GM23248 (cell line): ENCODE measurements at places on chromosomes 5 and 9. TPM values are rescaled to one million over a fixed set of nuclear protein-coding genes. Genes with fewer than 3 reads are reported as not detected.

GRCh38 chr5:5340206-5340729 is 82.2 kb upstream of the ICE1 start:
- peak; percentile 97 for DNase-seq
- H3K27me3 ChIP-seq: no peaks in the 10 kb centered on the region
- H3K4me3 ChIP-seq: peak overlapping the region; percentile 39
- no peaks in the 10 kb centered on the region for H3K36me3 ChIP-seq
- H3K27ac ChIP-seq: peak overlapping the region; percentile 73
- peaks cover 47% of the 10 kb centered on the region for H3K4me1 ChIP-seq

DNA sequence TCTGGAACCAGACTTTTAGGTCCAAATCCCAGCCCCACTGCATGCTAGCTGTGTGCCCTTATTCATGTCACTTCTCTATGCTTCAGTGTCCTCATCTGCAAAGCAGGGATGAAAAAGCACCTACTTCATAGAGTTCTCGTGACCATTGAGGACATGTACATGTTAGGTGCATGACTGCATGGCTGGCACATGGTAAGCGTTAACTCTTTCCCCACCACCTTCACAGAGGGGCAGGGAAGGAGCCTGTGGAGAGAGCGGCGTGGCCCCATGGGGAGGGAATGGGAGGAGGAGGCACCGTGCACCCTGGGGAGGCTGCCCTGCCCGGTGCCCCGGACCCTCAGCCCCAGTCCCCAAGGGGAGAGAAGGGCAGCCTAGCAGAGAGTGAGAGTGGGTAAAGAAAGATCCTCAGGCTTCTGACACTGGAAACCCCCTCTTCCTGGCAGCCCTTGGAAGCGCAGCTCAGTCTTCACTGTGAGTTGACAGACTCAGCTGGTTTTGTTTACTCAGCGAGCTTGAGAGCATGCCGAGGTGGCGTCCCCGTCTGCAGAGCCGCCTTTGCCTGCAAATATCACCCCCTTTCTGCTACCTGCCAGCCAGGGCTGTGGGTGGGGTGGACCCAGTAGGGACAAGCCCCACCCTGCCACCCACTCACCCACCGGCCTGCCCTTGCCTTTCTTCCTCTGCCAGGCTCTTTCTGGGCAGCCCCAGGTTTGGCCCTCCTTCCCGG is 10.6 kb upstream of the ANGPTL2 start:
- DNase-seq: peak; percentile 74
- H3K27me3 ChIP-seq: no peaks in the 10 kb centered on the region
- H3K36me3 ChIP-seq: no peaks in the 10 kb centered on the region

GRCh38 chr5:100693481-100693880 is 158.3 kb downstream of the FAM174A start:
- H3K27ac ChIP-seq: no peak overlapping the region
- H3K4me3 ChIP-seq: no peak overlapping the region
- peaks cover 19% of the 10 kb centered on the region for H3K4me1 ChIP-seq
- DNase-seq: no peak

- H3K36me3 ChIP-seq: no peaks in the 10 kb centered on the region
- no peak overlapping the region for H3K27ac ChIP-seq
- no peak overlapping the region for H3K4me3 ChIP-seq
- DNase-seq: no peak
- no peaks in the 10 kb centered on the region for H3K4me1 ChIP-seq
- no peaks in the 10 kb centered on the region; the same call in 1 of the 2 replicates for H3K27me3 ChIP-seq
These were observed 24.9 kb downstream of the PITX1 start for GRCh38 chr5:135008981-135009735.

GRCh38 chr5:126732716-126733115 is 44.2 kb upstream of the LMNB1 start:
- no peak overlapping the region for H3K4me3 ChIP-seq
- H3K36me3 ChIP-seq: no peaks in the 10 kb centered on the region
- no peak overlapping the region for H3K27ac ChIP-seq
- H3K4me1 ChIP-seq: 0 out of 2 replicates have a peak, but pooled peaks cover 5% of the 10 kb centered on the region
- no peak for DNase-seq
- peaks cover 8% of the 10 kb centered on the region for H3K27me3 ChIP-seq

The CCNJL gene
- 0.43 TPM in 1 of 2 replicates, not detected in the other for total RNA-seq

GRCh38 chr5:99334936-99335335 is 406.1 kb upstream of the CHD1 start:
- H3K27me3 ChIP-seq: no peaks in the 10 kb centered on the region
- H3K4me1 ChIP-seq: no peaks in the 10 kb centered on the region
- no peak overlapping the region for H3K4me3 ChIP-seq
- H3K36me3 ChIP-seq: no peaks in the 10 kb centered on the region

The DOK3 gene
- 0.25 and 0.97 TPM in 2 replicates for total RNA-seq

DNA sequence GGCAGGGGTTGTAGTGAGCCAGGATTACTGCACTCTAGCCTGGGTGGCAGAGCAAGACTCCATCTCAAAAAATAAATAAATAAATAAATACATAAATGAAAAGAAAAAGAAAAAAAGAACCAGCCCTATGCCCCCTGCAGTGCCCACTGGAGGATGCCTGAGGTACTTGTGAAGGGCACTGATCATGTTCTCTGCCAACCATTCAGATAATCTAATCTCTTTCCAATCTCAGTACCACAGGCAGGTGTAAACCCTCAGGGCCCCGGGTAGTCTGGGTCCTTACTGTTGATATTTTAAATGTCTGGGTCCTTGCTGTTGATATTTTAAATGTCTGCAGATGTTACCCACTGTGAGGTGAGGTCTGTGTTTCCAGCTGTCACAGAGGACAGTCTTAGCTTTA is 321.8 kb upstream of the ADCY2 start:
- no peak for DNase-seq
- no peaks in the 10 kb centered on the region for H3K36me3 ChIP-seq
- no peaks in the 10 kb centered on the region for H3K4me1 ChIP-seq
- no peaks in the 10 kb centered on the region for H3K27me3 ChIP-seq
- H3K4me3 ChIP-seq: no peak overlapping the region

- DNase-seq: no peak
- no peak overlapping the region for H3K4me3 ChIP-seq
- H3K4me1 ChIP-seq: no peaks in the 10 kb centered on the region
- H3K27me3 ChIP-seq: no peaks in the 10 kb centered on the region
- no peak overlapping the region for H3K27ac ChIP-seq
These were observed 450.1 kb downstream of the PLK2 start for GRCh38 chr5:58009754-58010153.

GRCh38 chr9:134554373-134555093 is 87.1 kb upstream of the COL5A1 start:
- no peak overlapping the region for H3K4me3 ChIP-seq
- no peak overlapping the region for H3K27ac ChIP-seq
- no peaks in the 10 kb centered on the region for H3K36me3 ChIP-seq
- no peaks in the 10 kb centered on the region for H3K27me3 ChIP-seq

DNA sequence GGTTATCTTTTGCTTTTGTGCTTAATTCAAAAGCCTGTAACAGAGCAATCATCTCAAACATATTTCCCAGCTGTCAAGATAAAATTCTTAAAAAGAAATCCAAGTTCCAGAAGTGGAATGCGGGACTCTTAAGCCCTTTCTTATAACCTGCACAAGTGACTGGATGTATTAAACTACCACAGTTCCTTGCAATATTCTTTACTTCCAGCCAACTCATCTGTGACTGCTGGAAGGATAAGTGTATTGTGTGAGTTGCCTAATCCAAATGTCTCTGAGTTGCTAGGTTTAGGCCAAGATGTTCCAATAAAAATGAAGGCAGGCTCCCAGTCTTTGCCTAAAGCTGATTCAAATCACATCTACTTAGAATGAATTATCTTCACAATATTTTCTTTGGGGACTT is 159.2 kb upstream of the SLC24A2 start:
- DNase-seq: no peak
- no peaks in the 10 kb centered on the region for H3K4me1 ChIP-seq
- H3K27me3 ChIP-seq: peaks cover 34% of the 10 kb centered on the region; the same call in 1 of the 2 replicates

GRCh38 chr5:163475411-163475810 is 15.0 kb downstream of the HMMR start:
- peaks cover 13% of the 10 kb centered on the region for H3K4me1 ChIP-seq
- H3K36me3 ChIP-seq: no peaks in the 10 kb centered on the region
- no peak overlapping the region for H3K4me3 ChIP-seq
- no peaks in the 10 kb centered on the region for H3K27me3 ChIP-seq
- no peak overlapping the region for H3K27ac ChIP-seq

The SURF2 gene
- 6.3 and 14.8 TPM in 2 replicates for total RNA-seq

The GZMA gene
- total RNA-seq: not detected in 2 replicates

DNA sequence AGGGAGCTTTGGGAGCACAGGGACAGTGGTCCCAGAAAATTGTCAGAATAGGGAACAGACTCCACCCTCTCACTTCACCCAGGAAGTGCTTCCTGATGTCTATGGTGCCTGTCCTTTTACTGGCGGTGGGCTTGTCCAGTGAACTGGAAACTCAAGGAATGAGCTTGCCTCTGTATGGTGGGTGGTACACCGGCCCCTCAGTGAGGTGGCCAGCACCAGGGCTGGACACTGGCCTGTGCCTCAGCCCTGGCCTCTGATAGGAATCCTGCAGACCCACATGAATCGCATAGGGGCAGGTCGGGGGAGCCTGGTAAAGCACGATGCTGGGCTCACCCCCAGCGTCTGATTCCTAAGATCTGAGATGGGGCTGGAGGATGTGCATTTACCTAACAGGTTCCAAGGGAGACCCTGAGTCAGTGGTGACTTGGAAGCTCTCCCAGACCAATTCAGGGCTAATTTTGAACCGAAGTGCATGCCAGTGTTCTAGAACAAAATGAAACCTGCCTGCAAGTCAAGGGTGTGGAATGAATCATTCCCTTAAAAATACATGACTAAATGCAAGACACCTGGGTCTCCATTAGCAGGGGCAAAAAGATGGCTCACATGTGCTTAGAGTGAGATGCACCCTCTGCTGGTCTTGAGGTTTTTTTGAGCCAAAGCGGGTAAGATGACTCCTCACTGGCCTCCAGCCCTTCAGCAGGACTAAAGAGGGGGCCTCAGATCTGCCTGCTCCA is 178.3 kb downstream of the HSPA4 start:
- H3K27me3 ChIP-seq: peaks cover 13% of the 10 kb centered on the region; the same call in 1 of the 2 replicates
- H3K4me3 ChIP-seq: no peak overlapping the region
- no peak overlapping the region for H3K27ac ChIP-seq
- no peaks in the 10 kb centered on the region for H3K36me3 ChIP-seq

DNA sequence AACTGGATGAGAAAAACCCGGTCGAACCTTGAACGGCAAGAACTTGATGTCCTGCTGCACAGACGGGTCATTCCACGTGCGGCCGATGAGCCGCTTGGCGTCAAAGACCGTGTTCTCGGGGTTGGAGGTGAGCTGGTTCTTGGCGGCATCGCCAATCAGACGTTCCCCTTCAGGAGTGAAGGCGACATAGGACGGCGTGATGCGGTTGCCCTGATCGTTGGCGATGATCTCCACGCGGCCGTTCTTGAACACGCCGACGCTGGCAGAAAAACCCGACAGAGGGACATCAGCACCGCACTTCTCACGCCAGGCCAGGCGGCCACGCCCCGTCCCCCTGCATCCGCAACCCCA is 519 bp downstream of the HSPA5 start:
- DNase-seq: peak; percentile 66
- no peaks in the 10 kb centered on the region for H3K27me3 ChIP-seq
- H3K4me1 ChIP-seq: peaks cover 59% of the 10 kb centered on the region
- H3K27ac ChIP-seq: peak overlapping the region; percentile 97

GRCh38 chr9:34396276-34397214 is 19.8 kb upstream of the MYORG start:
- no peaks in the 10 kb centered on the region for H3K36me3 ChIP-seq
- no peak for DNase-seq
- no peak overlapping the region for H3K4me3 ChIP-seq
- no peaks in the 10 kb centered on the region for H3K4me1 ChIP-seq

DNA sequence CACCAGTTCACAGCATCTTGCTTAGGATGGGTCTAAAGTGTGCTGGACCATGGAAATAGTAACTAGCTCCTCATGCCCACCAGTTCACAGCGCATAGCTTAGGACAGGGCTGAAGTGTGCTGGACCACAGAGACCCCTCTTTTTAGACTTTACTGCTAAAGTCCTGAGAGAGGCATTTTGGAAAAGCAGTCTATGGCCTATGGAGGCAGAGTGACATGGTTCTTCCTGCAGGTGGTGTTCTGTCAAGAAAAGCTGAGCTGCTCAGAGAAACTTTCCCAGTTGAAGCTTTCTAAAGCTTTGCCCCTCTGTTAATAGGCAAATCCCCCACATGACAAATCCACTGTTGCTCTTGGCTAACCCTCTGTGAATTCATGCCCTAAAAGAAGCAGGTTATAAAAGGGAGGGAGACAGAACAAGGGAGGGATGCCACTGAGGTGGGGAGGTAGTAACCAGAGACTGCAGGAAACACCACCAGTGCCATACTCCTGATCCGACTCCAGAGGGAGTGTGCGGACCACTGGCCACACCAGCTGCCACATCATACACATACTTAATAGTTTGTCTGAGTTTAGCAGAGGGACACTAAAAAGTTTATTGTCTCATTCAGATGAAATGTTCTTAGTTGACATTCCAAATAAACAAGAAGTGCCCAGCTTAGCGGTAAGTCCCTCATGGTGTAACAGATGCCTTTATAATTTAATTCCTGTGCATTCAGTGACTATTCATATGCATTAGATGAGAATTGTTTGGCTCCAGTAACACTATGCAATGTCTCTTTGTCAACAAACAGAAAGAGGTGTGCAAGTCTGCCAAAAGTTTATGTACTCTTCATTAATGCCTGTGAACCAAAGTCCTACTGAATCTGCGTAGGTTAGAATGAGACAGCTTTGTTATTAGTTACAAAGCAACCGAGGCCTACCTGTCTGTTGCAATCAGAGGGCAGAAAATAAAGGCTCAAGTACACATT is 236.2 kb upstream of the NFIL3 start:
- H3K27me3 ChIP-seq: no peaks in the 10 kb centered on the region
- H3K36me3 ChIP-seq: no peaks in the 10 kb centered on the region
- DNase-seq: peak; percentile 43
- H3K4me1 ChIP-seq: no peaks in the 10 kb centered on the region
- no peak overlapping the region for H3K4me3 ChIP-seq
- no peak overlapping the region for H3K27ac ChIP-seq

The C9orf50 gene
- total RNA-seq: 0.32 TPM in 1 of 2 replicates, not detected in the other

GRCh38 chr5:165304193-165304827 is 1798.9 kb downstream of the MAT2B start:
- no peaks in the 10 kb centered on the region for H3K4me1 ChIP-seq
- no peak overlapping the region for H3K4me3 ChIP-seq
- H3K27me3 ChIP-seq: no peaks in the 10 kb centered on the region
- no peak for DNase-seq
- no peaks in the 10 kb centered on the region for H3K36me3 ChIP-seq

DNA sequence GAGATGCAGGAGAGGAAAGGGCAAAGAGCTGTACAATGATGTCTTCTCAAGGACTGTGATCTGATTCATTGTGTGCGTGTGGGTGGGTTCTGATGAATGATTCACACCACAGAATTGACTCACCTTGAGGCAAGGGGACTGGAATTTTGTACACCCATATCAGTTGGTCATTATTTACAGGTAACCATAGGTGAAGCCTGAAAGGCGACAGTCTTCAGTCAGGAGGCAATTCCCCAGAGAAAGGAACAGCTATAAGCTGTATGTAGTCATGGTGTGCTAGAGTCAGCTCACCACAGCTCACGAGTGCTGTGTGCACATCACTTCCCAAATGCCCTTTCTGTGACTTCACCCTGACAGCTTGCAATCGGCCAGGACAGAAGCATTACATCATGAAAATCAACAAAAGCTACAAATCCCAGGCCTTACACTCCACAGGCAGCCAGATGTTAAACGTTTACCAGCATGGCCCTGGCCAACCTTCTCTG is 87.6 kb upstream of the RPS23 start:
- no peak overlapping the region for H3K4me3 ChIP-seq
- H3K27me3 ChIP-seq: no peaks in the 10 kb centered on the region
- H3K27ac ChIP-seq: 0 out of 2 replicates have a peak overlapping the region, but pooled peaks have one; percentile 12
- H3K4me1 ChIP-seq: peaks cover 17% of the 10 kb centered on the region
- no peaks in the 10 kb centered on the region for H3K36me3 ChIP-seq

GRCh38 chr9:81156381-81156780 is 533.0 kb downstream of the TLE1 start:
- no peak overlapping the region for H3K4me3 ChIP-seq
- no peaks in the 10 kb centered on the region for H3K27me3 ChIP-seq
- no peak overlapping the region for H3K27ac ChIP-seq
- no peaks in the 10 kb centered on the region for H3K36me3 ChIP-seq
- no peak for DNase-seq

The DYNC2I2 gene
- total RNA-seq: 64.5 and 93.1 TPM in 2 replicates
